ENCODE measurements at places on chromosomes 5 and 9.

GRCh38 chr5:10124287-10124686 is 125.4 kb downstream of the ATPSCKMT start:
- no peak for DNase-seq
- H3K36me3 ChIP-seq = no peaks in the 10 kb centered on the region
- no peaks in the 10 kb centered on the region for H3K27me3 ChIP-seq
- no peaks in the 10 kb centered on the region for H3K4me1 ChIP-seq

DNA sequence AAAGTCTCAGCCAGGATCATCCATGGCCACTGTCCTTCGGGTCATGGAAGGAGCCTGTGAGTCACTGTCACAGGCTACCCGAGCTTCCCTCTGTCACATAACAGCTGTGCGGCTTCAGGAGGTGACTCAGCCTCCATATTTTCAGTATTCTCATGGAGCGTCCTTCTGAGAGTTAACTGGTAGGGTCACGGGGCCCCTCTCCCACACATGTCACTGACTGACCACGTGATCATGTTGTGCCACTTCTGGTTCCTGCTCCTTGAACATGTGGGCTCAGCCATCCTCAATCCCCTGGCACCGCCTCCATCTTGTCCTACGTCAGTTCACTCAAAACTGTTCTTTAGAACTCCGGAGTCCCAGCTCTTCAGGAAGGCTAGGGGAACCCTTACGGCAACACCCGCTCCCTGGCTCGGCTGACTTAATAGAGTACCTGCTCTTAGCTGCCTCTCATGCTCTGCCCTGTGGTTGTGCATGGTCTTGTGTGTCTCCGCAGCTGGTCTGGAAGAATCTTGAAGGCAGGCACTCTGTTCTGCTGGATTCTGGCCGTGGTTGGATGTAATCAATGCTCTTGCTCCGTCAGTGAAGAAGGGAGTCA is 182.8 kb downstream of the ICE1 start:
- no peaks in the 10 kb centered on the region for H3K27me3 ChIP-seq
- H3K36me3 ChIP-seq = no peaks in the 10 kb centered on the region
- H3K4me3 ChIP-seq = no peak overlapping the region
- H3K27ac ChIP-seq = no peak overlapping the region
- DNase-seq = no peak

- no peak overlapping the region for H3K27ac ChIP-seq
- DNase-seq = no peak
- no peaks in the 10 kb centered on the region for H3K27me3 ChIP-seq
- H3K36me3 ChIP-seq = no peaks in the 10 kb centered on the region
- H3K4me1 ChIP-seq = peaks cover 20% of the 10 kb centered on the region
Observed at GRCh38 chr9:86402591-86402990, 48.4 kb upstream of the TUT7 start.

DNA sequence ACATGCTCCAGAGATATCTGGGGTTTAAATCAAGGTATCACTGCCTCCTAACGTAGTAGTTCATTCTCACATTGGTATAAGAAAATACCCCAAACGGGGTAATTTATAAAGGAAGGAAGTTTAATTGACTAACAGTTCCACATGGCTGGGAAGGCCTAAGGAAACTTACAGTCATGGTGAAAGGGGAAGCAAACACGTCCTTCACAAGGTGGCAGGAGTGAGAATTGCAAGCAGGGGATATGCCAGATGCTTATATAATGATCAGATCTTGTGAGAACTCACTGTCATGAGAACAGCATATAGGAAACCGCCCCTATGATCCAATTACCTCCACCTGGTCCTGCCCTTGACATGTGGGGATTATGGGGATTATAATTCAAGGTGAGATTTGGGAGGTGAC is 1280.2 kb upstream of the C9orf72 start:
- no peaks in the 10 kb centered on the region for H3K36me3 ChIP-seq
- no peak for DNase-seq
- H3K27ac ChIP-seq = no peak overlapping the region
- H3K27me3 ChIP-seq = no peaks in the 10 kb centered on the region

GRCh38 chr5:39419796-39420195 is 5.0 kb downstream of the DAB2 start:
- peaks cover 8% of the 10 kb centered on the region for H3K4me1 ChIP-seq
- H3K36me3 ChIP-seq = no peaks in the 10 kb centered on the region

- DNase-seq = no peak
- H3K4me3 ChIP-seq = no peak overlapping the region
- no peaks in the 10 kb centered on the region for H3K4me1 ChIP-seq
- H3K27me3 ChIP-seq = no peaks in the 10 kb centered on the region
- no peaks in the 10 kb centered on the region for H3K36me3 ChIP-seq
- H3K27ac ChIP-seq = no peak overlapping the region
Observed at GRCh38 chr9:83466351-83466750, 71.8 kb downstream of the FRMD3 start.

- DNase-seq = no peak
- H3K27me3 ChIP-seq = no peaks in the 10 kb centered on the region
- H3K4me1 ChIP-seq = no peaks in the 10 kb centered on the region
Observed at GRCh38 chr5:5751498-5751897, 329.0 kb downstream of the ICE1 start.

DNA sequence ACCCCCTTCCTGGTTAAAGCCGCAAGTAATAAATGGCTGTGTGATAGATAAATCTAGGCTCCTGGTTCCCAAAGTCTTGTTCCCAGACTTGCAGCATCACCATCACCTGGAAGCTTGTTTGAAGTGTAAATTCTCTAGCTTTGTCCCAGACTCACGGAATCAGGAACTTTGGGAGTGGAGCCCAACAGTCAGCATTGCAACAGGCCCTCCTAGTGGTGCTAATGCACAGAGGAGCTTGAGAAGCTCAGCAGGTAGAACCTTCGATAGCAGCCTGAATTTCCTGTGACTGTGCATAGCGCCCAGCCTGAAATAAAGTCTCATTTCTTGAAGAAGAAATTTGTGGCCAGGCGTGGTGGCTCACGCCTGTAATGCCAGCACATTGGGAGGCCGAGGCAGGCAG is 30.3 kb upstream of the MELK start:
- no peak overlapping the region for H3K27ac ChIP-seq
- no peak overlapping the region for H3K4me3 ChIP-seq
- H3K27me3 ChIP-seq = no peaks in the 10 kb centered on the region
- H3K4me1 ChIP-seq = no peaks in the 10 kb centered on the region
- no peak for DNase-seq

GRCh38 chr5:32297181-32298058 is 15.3 kb downstream of the MTMR12 start:
- H3K36me3 ChIP-seq = no peaks in the 10 kb centered on the region
- no peak for DNase-seq
- H3K27me3 ChIP-seq = no peaks in the 10 kb centered on the region
- no peak overlapping the region for H3K4me3 ChIP-seq
- no peak overlapping the region for H3K27ac ChIP-seq
- H3K4me1 ChIP-seq = peaks cover 6% of the 10 kb centered on the region

- no peaks in the 10 kb centered on the region for H3K27me3 ChIP-seq
- no peaks in the 10 kb centered on the region for H3K36me3 ChIP-seq
- no peak for DNase-seq
- no peak overlapping the region for H3K27ac ChIP-seq
- H3K4me1 ChIP-seq = no peaks in the 10 kb centered on the region
- no peak overlapping the region for H3K4me3 ChIP-seq
Observed at GRCh38 chr5:172424111-172424490, 30.2 kb downstream of the SH3PXD2B start.

DNA sequence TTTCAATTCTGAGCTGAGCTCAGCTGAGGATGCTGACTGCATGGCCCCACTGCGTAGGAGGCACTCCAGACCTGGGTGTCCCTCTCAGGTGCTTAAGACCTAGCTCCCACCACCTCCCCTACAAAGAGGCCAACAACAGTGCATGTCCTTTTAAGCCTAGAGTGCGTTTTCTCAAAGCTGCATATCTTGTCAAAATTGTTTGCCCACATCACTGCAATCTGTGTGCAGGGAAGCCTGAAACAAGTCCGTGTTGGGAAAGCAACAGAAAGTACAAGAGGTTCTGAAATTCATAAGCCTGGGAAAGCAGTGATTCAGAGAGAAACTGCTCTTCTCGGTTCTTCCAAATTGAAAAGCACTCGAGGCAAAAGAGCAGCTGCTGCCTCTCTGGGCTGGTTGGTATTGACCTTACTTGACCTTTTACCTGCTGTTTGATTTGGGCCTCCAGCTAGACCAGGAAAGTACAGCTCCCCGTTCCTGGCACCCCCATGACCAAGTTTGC is 238.4 kb downstream of the NR2F1-AS1 start:
- no peak overlapping the region for H3K4me3 ChIP-seq
- no peaks in the 10 kb centered on the region for H3K36me3 ChIP-seq
- no peak overlapping the region for H3K27ac ChIP-seq

GRCh38 chr5:138272681-138273080 is 1.7 kb downstream of the GFRA3 start:
- H3K4me1 ChIP-seq = no peaks in the 10 kb centered on the region
- no peak overlapping the region for H3K4me3 ChIP-seq
- H3K27me3 ChIP-seq = no peaks in the 10 kb centered on the region
- H3K27ac ChIP-seq = no peak overlapping the region
- no peak for DNase-seq

- DNase-seq = no peak
- H3K27ac ChIP-seq = no peak overlapping the region
- no peaks in the 10 kb centered on the region for H3K36me3 ChIP-seq
- H3K27me3 ChIP-seq = no peaks in the 10 kb centered on the region
- H3K4me3 ChIP-seq = no peak overlapping the region
- H3K4me1 ChIP-seq = no peaks in the 10 kb centered on the region
Observed at GRCh38 chr9:15846611-15847010, 293.8 kb downstream of the CCDC171 start.

DNA sequence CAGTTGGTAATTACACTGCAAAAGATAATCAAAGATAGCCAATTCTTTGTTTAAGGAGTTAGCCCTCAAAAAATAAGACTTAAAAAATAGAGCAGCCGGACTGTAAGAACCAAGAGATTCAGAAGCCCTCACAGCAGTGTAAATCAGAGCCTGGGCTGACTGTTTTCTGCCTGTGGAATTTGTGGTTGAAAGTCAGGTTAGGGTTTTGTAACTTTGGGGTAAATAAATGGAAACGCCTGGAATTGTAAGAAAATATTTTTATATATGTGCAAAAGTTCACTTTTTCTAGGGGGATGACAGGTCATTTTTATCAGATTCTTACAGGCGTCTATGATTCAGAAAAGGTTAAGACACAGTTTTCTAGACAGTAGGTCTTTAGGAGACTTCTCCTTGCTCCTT is 35.6 kb downstream of the KLHL3 start:
- no peaks in the 10 kb centered on the region for H3K27me3 ChIP-seq
- DNase-seq = no peak
- no peak overlapping the region for H3K4me3 ChIP-seq
- no peaks in the 10 kb centered on the region for H3K4me1 ChIP-seq
- H3K36me3 ChIP-seq = no peaks in the 10 kb centered on the region

DNA sequence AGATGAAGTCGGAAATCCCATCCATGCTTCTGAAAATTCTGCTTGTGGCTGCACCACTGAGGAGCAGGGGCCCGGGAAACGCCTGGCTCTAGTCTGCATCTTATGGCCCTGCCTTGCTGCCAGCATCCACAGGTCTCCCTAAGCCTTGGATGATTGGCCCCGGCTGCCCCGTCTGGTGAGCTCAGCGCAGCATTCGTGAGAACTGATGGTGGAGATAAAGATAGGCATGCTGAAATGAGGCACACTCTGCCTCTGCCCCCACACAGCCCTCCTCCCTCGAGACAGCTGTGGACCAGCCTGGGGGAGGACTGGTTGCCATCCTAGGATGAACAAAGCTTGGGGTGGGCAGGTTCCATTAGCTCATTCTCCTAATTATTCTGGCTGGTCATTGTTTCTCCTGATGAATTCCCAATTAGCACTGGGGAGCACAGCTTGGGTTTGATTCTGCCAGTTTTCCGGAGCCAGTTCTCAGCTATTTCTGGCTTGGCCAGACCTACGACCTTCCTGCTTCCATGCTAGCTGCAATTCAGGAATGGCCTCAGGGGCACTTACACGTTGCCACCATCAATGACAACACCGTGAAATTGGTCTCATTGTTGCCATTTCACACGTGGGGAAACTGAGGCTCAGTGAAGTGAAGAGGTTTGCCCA is 62.8 kb upstream of the CPEB4 start:
- H3K4me1 ChIP-seq = peaks cover 6% of the 10 kb centered on the region
- DNase-seq = no peak
- H3K27ac ChIP-seq = no peak overlapping the region
- H3K4me3 ChIP-seq = no peak overlapping the region
- no peaks in the 10 kb centered on the region for H3K27me3 ChIP-seq
- H3K36me3 ChIP-seq = no peaks in the 10 kb centered on the region

DNA sequence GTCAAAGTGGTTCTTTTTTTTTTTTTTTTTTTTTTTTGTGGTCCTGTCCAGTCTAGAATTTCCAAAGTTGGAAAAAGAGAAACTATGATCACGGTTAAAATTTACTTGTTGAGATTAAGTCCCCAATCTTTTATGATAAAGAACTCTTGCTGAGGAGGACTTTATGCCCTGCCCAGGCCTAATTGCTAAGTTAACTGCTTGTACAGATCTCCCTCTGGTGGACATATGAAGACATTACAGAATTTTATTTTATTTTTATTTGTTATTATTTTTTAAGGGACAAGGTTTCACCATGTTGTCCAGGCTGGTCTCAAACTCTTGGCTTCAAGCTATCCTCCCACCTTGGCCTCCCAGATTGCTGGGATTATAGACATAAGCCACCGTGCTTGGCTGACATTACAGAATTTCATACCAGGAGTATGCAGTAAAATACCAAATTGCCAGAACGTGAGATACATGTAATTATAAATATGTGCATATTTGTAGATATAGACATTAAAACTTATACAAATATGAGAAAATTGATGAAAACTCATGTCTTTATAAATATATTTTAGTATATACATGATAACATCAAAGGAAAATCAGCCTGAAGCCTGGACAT is 91.2 kb downstream of the RFK start:
- H3K36me3 ChIP-seq = no peaks in the 10 kb centered on the region
- no peaks in the 10 kb centered on the region for H3K4me1 ChIP-seq
- peak; percentile 29 for DNase-seq
- no peak overlapping the region for H3K27ac ChIP-seq

- no peaks in the 10 kb centered on the region for H3K36me3 ChIP-seq
- H3K4me1 ChIP-seq = peaks cover 8% of the 10 kb centered on the region
- no peaks in the 10 kb centered on the region for H3K27me3 ChIP-seq
- no peak overlapping the region for H3K4me3 ChIP-seq
- H3K27ac ChIP-seq = no peak overlapping the region
Observed at GRCh38 chr9:534886-535285, 306.6 kb upstream of the DMRT1 start.

DNA sequence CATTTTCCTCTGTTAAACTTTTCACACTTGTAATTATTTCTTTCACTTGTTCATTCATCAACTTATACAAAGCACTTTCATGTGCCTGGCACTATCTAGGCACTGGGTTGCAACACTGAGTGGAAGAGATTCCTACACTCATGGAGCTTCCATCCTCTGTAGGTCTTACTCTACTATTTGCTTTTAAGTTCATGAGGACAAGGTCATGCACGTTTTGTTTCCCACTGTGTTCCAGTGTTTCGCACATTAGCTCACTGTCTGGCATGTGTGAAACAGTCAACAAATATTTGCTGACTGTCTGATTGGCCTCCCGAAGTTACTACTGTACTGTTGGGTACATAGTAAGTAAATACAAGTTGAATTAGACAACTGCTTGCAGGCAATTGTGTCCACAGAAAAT is 87.9 kb upstream of the IFNK start:
- H3K4me1 ChIP-seq = no peaks in the 10 kb centered on the region
- no peaks in the 10 kb centered on the region for H3K36me3 ChIP-seq
- no peaks in the 10 kb centered on the region for H3K27me3 ChIP-seq
- no peak overlapping the region for H3K4me3 ChIP-seq
- no peak overlapping the region for H3K27ac ChIP-seq
